ENCODE measurements at places on chromosomes 12 and 14.
A peak's percentile ranks its signal among the peaks of the same experiment; 100 is the strongest.

DNA sequence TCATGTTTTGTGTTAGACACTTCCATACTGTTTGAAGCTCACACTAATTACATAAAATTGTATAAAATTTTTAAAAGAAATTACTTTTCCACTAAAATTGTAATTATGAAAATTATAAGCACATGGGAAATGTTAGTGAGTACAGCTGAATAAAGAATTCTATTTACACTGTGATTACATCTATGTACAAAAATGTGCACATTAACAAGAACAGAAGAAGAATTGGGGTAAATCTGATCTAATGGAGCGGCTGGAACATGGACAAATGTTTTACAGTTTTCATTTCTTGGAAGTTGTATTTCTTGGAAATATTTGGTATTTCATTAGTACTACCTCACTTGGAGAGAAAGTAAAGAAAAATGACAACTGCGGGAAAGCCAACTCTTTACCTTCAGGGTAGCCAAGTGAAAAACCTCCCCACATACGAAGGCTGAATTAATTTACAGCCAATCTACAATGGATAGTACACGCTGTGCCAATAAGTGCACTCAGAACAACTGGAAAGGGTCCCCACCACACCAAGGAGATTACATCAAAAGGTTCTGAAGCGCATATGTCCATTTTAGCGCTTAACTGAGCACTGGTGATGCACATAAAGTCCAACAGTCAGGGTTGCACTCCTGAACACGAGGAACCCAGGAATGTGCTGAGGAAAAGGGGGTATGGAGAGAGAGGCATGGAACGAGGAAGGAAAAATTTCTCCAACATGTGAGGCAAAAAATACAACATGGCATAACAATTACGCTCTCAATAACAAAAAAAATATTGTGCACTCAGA, 17.5 kb downstream of the MED13L start:
- DNase-seq, result no peak

- peak; percentile 40 for DNase-seq
These were observed 127.2 kb upstream of the ATF7IP start for GRCh38 chr12:14238221-14238792.

DNA sequence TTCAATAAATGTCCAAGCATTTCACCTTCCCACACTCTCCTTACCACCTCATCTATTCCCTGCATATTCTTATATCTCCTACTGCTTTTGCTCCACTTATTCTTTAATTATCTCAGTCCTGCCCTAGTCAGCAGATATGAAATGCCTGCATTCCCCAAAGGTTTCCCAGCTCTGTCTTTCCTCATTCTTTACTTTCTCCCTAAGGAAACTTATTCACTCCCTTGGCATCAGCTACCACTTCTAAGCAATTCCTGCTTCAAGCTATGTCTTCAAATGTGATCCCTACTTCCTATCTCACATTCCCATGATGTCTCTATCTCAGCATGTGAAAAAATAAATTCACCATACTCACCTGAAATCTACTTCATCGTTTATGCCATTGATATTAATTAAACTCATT, 111.8 kb downstream of the CAPZA3 start:
- DNase-seq, result no peak

DNA sequence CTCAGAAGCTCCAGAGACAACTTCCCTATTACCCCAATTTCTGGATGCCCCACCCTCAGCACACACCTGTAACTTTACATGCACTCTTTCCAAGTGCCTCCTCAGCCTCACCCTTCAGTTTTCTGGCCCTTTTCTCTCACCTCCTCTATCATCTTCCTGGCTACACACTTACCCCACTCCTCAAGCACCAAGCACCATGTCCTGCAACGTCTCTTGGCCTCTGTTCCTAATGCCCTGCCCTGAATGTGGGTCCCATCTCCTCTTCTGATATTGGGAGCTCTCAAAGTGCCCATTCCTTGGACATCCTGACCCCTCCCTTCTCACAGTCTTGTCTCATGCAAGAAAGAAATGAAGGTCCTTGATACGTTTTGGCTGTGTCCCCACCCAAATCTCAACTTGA, 1.2 kb downstream of the KRT72 start:
- DNase-seq, result no peak

DNA sequence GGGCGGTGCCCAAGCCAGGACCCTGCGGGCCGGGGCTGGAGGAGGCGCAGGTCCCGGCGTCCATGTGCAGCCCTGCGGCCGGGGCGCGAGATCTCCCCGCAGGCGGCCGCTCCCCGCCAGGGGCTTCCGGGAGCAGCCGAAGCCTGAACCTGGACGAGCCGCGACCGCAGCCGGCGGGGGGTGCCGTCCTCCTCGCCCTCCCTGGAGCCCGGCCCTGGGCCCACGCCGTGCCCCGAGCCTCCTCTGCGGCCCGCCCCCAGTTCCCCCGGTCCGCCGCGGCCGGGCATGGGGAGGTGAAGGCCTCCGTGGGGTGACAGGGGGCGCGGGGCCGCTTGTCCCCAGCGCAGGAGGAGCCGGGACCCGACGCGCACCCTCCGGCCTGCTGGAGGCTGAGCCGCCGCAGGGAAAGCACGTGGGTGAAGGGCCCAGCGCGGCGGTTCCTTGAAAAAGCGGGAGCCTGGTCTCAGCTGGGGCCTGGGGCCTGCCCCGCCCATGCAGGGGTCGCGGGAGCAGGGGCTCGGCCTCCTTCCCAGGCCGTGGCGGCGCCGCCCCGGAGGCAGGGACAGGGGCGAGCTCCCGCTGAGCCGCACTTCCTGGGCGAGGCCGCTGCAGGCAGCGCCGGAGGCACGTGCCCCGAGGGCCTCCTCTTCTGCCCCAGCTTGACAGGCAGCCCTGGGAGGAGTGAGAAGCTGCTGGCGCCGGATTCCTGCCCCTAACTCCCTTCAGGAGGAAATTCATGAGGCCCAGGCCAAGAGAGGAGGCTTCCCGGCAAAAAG, 55.6 kb upstream of the PPP2R5C start:
- DNase-seq, result no peak

DNA sequence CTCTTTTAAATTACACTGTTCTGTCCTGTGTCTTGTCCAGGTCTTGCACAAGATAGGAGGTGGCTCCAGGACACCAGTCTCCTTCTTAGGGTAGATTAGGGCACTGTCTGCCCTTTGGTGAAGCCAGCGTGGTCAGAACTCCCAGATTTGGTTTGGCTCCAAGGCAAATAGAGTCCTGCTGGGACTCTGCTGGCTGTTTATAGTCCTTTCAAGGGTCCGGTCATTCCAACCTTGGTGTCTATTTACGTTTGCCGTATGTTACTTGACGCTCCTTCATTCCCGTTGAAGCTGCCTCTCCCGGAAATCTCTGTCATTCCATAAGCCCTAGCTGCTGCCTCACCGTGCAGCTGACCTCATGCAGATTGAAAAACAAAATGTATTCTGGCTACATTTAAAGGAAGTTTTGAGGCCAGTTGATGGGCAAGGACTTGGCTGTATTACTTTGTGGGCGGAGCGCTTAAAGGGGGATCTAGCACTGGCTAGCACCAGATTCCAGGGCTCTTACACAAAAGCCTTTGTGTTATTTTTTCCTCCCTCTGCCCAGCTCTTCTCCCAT, 180.6 kb downstream of the AKAP6 start:
- no peak for DNase-seq

DNA sequence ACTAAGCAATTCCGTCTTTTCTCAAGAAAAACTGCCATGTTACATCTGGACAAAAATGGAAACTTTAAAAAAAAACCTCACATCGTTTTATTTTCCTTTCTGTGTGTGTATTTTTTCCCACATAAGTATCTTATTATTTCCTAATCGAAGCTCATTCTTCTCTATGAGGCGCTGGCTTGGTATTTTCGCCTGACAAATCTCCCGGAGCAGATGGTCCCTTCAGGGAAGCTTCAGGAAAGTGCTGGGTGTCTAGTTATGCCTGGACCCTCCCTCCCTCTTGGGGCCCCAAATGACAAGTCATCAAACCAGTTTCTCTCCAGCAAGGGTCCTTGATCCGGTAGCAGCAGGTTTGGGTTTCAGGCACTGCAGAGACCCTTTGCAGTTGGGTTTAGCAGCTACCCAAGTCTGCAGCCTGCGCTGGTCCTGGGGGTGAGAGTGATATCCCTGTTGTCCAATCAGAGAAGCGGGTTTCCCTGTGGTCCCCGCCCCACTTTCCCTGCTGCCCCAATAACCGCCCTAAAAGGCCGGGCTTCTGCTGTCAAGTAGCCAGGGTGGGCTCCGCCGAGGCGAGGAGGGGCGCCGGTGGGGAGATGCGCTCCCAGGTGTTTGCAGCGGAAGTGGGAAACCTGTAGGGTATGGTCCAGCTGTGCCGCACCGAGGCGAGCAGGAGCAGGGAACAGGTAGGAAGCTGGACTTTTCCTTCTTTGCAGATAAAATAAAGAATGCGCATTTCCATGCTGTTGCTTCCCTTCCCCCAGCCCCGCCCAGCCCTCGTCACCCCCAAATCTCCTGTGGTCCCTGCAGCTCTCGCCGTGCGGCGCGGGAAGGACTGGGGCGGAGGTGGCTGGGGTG, at the start of gene CNTN1:
Gene CNTN1 (plus strand): TSS at position 527 of the 852 bp plus-strand sequence.
- DNase-seq, result peak; percentile 11

DNA sequence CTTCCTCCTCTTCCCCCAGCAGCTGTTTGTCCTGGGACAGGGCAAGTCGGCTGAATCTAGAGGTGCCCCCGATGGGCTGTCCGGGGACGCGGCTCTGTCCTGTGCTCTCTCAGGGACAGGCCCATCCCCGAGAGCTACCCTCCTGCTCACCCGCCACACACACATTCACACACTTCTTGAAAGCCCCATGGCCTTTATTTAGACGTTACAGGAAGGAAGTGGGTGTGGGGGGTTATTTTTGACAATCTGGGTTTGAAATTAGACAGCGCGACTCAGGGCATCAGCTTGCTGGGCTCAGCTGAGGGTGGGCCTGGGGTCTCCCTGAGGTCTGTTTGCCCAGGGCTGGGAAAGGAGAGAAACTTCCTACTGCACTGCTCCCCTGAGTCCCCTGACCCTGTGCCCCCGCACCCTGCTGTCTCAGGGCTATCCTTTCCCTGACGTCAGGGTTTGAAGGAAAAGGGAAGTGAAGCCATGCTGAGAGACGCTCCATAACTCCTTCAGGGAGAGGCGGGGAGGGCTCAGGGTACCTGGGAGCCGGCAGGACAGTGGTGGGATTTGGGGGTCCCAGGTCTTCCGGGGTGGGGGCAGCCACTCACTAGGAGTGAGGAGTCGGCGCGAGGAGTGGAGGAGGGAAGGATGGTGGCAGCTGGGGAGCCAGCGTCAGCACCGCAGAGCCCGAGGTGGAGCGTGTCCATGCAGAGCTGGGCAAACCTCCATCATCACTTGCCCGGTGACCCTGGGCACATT, 8.1 kb downstream of the PTPN6 start:
- DNase-seq, result no peak

GRCh38 chr14:52240623-52241022, 26.9 kb upstream of the PTGDR start:
- no peak for DNase-seq

DNA sequence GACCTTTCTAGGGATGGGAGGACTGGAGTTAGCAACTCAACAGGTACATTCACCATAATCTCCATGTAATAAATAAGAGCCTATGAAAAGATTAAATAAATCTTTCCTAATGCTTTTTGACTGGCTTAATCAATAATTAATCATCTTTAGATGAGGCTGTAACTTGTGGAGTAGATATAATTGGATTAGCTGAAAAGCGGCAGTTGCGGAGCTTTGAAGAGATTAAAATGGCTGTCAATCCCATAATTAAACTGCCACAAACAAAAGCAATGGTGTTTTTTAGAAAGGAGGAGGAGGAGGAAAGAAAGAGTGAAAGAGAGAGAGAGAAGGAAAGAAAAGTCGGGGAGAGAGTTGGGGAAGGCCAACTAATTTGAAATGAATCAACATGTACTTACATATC, 70.7 kb upstream of the TMEM263 start:
- DNase-seq, result no peak

DNA sequence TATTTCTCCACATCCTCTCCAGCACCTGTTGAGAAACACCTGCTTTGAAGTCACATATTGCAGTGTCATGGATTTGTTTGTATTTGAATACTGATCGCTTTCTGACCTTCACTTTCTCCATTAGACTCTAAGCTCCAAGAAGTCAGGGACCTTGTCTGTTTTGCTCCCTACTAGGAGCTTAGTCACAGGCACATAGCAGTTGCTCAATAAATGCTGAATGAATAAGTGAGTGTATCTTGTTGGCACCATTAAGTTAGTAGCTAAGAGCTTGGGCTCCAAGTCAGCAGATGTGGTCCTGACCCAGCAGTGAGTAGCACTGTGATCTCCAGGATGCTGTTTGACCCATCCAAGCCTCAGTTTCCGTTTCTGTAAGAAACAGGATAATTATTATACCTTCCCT, 10.1 kb downstream of the MVK start:
- no peak for DNase-seq

GRCh38 chr12:11621797-11622423, 27.6 kb upstream of the ETV6 start:
- no peak for DNase-seq

DNA sequence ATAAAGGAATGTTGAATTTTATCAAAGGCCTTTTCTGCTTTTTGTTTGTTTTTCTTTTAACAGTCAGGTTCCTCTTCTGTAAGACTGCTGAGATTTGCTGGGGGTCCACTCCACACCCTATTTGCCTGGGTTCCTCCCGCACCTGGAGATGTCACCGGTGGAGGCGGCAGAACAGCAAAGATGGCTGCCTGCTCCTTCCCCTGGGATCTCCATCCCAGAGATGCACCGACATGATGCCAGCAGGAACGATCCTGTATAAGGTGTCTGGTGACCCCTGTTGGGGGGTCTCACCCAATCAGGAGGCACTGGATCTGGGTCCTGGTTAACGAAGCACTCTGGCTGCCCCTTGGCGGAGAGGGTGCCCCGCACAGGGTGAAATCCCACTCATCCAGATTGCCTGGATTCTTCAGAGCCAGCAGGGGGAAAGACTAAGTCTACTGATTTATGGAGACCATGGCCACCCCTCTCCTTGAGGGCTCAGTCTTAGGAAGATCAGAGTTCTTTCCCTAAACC, 244.0 kb upstream of the MDGA2 start:
- no peak for DNase-seq

Measured in NCI-H510A treated with DMSO at 0.1 percent for 48 hours (cell line).